ENCODE measurements at places on chromosomes 16 and 17. TPM values are rescaled to one million over a fixed set of nuclear protein-coding genes. Genes with fewer than 3 reads are reported as not detected.

The ADORA2B gene
- total RNA-seq, result 7.1 TPM

The SDR42E2 gene
- total RNA-seq, result 0.14 TPM

The DVL2 gene
- total RNA-seq, result 41.0 TPM

The IGSF6 gene
- total RNA-seq, result 88.4 TPM

The INTS2 gene
- total RNA-seq, result 10.9 TPM

The ITGAD gene
- total RNA-seq, result 0.20 TPM

The TBX6 gene
- total RNA-seq, result 1.4 TPM

The ZNF469 gene
- total RNA-seq, result 2.1 TPM

The SSTR5 gene
- not detected for total RNA-seq

The C1QL1 gene
- total RNA-seq, result 0.52 TPM

The ZMYND15 gene
- 9.6 TPM for total RNA-seq

- DNase-seq, result peak; percentile 80
These were observed 521 bp downstream of the C16orf87 start for GRCh38 chr16:46830417-46830901.

DNA sequence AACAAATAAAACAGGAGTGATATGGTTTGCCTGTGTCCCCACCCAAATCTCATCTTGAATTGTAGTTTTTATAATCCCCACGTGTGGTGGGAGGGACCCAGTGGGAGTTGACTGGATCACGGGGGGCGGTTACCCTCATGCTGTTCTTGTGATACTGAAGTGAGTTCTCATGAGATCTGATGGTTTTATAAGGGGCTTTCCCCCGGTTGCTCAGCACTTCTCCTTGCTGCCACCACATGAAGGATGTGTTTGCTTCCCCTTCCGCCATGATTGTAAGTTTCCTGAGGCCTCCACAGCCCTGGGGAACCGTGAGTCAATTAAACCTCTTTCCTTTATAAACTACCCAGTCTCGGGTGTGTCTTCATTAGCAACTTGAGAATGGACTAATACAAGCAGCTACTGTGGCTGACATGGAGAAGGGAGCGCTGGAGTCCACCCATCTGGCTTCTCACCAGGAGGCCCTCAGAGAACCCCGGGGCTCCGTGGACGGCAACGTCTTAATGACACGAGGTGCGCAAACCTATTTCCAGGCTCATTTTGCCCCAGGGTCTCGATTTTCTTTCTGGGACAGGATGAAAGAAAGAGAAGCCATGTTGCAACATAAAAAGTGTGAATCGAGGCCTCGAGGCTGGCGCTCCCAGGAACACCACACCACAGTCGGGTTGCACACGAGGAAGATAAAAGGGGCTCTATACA, 129.5 kb downstream of the DYNLRB2 start:
- no peak for DNase-seq

DNA sequence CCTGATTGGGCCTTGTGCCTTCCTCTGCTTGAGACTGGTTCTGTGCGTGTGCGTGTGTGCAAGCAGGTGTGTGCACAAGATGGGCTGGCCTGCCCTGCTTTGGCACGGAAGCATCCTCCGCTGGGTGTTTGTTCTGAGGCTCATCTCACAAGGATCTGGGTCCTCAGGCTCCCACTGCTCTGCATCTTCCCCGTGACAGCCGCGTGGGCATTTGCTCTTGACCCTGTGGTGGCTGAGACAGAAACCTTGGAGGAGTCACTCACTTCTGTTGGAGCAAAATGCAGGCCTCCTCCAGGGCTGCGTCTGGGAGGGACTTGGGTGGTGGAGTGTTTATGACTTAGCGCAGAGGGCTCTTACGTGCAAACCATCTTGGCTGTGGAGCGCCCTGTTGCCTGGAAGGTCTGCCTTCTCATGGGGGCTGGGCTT, 119.2 kb downstream of the RPTOR start:
- no peak for DNase-seq

DNA sequence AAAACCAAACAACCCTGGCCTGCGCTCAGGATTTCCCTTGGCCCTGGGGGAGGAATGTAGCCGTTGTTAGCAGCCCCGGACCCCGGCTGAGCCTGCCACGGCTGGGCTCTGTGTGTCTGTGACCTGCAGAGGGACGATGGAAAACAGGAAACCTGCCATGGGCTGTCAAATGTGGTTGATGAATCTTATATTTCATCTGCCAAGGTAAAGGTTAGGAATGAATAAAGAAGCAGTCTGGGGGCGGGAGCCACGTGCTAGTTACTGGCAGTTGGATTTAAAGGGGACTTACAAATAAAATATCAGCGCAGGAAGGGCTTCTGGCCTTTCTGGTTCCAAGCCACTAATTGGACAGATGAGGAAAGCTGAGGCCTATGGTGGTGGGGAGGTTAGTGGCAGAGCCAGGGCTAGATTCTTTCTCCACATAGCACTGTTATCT, at the start of gene KRT23:
Gene KRT23 (minus strand): TSS at position 263 of the 436 bp plus-strand sequence. CDS start 1,043 bp downstream, outside the sequence.
- DNase-seq, result no peak

DNA sequence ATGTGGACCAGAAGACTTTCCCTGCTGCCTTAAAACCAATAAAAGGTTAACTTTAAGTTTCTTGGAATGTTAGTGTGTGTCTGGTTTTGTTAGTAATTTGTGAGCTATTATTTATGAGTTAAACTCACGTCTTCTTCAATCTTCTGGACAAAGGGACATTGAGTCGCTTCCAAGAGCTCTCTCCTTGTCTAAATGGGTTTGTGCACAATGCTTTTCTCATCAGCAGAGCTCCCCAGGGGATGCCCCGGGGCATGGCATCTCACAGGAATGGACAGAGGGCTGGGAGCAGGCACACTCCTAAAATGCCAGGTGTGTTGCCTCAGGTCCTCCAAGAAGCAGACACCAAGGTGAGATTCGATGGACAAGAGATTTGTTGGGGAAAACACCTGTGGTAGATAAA, 90.5 kb downstream of the RGS9 start:
- DNase-seq, result no peak

GRCh38 chr17:33233811-33234177, 59.3 kb downstream of the ASIC2 start:
- DNase-seq, result no peak

- peak; percentile 85 for DNase-seq
These were observed 789 bp downstream of the ITPRIPL2 start for GRCh38 chr16:19114359-19115147.

DNA sequence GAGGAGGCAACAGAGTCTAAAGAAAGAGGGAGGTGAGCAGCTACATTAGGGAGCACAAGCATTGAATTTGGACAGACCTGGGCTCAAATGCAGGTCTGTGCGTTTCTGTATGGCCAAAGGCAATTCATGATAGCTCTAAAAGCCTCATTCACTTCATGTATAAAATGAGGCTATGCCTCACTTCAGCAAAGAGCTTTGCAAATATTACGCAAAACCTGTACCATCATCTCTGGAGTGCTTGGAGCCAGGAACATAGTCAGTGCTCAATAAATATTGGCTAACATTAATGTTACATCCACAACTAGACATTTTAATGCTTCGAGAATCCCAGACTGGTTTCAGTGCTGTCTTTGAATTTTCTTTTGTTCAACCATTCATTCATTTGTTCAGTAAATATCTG, 254.7 kb upstream of the CDH11 start:
- no peak for DNase-seq

DNA sequence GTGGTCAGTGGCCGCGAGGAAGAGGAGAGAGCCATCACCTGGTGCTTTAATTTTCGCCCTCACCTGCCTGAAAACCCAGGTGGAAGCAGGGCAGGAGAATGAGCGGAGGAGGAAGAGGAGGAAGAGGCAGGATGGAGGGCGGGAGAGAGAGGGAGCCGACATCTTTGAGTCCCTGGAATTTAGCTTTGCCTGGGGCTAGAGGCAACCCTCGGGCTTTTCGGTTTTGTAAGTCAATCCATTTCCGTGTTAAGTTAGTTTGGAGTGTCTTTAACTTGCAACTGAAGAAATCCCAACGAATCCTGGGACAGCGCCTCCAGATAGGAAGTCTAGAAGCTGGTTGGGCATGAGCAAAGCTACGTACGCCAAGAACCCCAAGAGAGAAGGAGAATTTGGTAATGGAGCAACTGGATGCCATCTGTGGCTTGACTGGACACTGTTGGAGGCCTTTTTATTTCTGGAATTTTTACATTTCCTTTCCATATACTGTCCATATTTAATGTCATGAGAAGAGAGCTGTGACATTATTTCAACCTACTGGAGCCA, 36.9 kb upstream of the ATP2A3 start:
- DNase-seq, result no peak

GRCh38 chr17:8668176-8668740, 37.7 kb upstream of the MYH10 start:
- no peak for DNase-seq

GRCh38 chr16:48367441-48368049, 17.7 kb downstream of the SIAH1 start:
- no peak for DNase-seq

DNA sequence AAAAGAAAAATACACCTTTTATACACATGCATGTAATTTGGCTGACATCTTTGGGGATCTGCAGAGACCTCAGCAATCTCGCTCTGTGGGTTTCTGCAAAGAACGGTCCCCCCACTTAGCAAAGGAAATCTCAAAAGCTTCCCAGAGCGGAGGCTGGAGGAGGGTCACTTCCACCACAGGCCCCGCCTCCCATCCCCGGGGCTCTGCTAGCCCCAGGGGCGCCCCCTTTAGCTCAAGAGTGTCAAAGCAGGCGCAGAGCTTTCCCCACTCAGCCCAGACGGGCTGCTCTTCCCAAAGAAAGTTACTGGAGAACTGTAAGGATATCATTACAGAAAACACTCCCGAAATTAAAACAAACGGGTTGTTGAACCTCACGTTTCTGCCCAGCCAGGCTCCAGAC, 11.4 kb downstream of the SLC13A5 start:
- DNase-seq, result no peak

DNA sequence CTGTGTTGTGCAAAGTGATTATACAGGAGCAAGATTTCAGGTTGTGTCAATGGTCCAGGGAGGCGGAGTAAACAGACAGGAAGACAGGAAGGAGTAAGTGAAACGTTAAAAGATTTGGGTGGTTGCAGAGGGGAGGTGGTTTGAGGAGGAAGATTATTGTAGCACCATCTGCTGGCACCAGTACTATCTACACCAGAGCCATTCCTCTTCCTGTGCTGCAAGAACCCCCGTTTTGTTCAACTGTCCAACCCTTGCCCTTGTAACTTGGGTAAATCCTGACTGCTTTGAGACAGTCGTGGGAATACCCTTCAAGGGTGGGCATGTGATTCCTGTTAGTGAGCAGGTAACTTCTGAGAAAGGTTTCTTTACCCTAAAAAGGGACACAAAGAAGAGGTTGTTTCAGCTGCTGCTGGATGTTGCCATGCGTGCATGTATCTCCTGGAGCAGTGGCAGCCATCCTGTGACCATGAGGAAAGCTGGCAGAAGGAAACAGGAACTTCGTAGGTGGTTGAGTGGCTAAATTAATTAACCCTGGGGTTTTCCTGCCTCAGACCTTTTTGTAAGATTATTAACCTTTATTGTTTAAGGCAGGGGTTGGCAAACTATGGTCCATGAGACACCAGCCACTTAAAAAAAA, 124.1 kb downstream of the PRKCA start:
- DNase-seq, result no peak

DNA sequence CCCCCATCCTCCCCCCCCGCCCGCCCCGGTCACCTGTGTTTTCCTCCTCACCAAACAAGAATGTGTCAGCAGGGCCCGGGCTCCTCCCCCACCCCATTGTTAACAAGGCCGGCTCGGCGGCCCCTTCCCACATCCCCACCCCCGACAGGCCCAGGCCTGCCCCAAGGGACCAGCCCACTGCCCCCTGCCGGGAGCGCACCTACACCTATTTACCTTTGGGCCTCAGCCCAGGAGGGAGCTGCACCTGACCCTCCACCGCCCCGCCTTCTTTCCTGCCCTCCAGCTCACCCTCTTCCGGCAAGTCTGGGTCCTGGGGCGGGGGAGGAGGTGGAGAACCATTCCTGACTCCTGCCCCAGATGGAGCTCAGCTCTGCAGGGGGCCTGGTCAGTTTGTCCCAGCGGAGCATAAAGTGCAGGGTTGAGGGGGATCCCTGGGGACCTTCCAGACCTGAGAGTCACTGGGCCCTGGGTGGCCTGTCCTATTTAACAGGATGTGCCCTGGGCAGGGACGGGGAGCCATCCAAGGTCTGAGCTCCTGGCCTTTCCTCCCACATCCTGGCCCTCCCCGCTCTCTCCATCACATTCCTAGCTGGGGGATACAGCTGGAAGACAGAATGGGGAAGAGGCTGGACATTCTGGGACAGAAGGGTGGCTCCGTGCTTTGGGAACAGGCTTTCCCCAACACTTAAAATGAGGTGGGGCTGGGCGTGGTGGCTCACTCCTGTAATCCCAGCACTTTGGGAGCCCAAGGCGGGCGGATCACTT, 8.3 kb downstream of the FOXJ1 start:
- DNase-seq, result peak; percentile 88

- no peak for DNase-seq
These were observed 200.3 kb downstream of the CYLD start for GRCh38 chr16:50942143-50942542.

DNA sequence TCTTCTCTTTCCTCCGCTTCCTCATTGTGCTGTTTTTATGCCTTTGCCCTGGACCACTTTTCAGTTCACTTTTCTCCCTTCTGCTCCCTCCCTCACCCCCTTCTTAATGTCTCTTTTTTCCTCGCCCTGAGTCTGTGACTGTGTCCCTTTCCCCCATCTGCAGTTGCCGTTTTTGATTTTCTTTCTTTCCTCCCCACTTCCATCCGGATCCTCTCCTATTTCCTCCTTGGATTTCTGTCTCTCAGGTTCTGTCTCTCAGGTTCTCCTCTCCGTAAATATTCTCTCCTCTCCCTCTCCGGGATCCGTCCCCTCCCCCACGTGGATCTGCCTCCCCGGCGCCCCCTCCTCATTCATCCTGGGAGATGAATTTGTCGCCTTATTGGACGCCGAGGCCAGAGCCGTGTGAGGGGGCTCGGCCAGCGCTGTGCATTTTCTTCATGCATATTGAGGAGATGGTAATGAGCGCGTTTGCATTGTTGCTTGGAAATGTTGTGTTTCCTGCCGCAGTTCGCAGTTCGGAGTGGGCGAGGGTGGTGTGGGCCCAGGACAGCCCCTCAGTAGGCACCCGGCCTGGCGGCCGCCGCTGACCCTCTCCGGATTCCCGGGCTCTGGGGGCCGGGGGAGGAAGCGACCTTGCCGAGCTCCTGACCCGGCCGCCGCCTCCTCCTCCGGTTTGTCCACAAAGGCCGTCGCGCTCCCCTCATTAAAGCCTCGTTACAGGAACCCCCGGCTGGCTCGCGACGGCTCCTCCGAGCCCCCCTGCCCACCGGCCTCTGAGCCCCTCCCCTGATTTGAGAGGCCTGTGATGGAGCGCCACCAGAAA, 4.5 kb upstream of the IRX3 start:
- DNase-seq, result no peak

- peak; percentile 52 for DNase-seq
These were observed 67.0 kb upstream of the ENDOV start for GRCh38 chr17:80347948-80348351.
